ENCODE measurements at places on chromosomes 4 and X.
A peak's percentile ranks its signal among the peaks of the same experiment; 100 is the strongest.

- no peak for DNase-seq
Observed at GRCh38 chrX:131445955-131446354, 97.9 kb upstream of the OR13H1 start.

DNA sequence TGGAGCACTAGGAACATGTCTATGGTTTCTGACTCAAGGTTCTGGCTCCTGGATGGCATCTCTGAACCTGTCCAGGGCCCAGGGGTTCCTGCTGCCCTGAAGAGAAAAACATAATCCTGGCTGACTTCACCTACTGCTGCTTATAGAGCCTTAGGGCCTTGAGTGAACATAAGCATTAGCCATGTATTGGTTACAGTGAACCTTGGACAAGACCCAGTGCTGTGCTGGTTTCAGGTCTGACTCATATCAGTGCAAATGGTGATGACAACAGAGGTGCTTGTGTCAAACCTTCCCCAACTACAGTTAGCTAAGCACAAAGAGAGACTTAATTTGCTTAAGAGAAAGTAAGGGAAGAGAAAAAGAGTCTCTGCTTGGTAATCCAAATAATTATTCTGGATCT, 1047.2 kb downstream of the GLUD2 start:
- DNase-seq = no peak

GRCh38 chrX:22742174-22742573, 257.6 kb upstream of the DDX53 start:
- no peak for DNase-seq

GRCh38 chr4:8538703-8539567, 41.3 kb upstream of the GPR78 start:
- peak; percentile 55 for DNase-seq

Measured in AG08396 (cell line).